ENCODE measurements at places on chromosomes 2 and 18.
A peak's percentile ranks its signal among the peaks of the same experiment; 100 is the strongest.

- DNase-seq: no peak
These were observed 1.0 kb upstream of the EFHD1 start for GRCh38 chr2:232632229-232632903.

DNA sequence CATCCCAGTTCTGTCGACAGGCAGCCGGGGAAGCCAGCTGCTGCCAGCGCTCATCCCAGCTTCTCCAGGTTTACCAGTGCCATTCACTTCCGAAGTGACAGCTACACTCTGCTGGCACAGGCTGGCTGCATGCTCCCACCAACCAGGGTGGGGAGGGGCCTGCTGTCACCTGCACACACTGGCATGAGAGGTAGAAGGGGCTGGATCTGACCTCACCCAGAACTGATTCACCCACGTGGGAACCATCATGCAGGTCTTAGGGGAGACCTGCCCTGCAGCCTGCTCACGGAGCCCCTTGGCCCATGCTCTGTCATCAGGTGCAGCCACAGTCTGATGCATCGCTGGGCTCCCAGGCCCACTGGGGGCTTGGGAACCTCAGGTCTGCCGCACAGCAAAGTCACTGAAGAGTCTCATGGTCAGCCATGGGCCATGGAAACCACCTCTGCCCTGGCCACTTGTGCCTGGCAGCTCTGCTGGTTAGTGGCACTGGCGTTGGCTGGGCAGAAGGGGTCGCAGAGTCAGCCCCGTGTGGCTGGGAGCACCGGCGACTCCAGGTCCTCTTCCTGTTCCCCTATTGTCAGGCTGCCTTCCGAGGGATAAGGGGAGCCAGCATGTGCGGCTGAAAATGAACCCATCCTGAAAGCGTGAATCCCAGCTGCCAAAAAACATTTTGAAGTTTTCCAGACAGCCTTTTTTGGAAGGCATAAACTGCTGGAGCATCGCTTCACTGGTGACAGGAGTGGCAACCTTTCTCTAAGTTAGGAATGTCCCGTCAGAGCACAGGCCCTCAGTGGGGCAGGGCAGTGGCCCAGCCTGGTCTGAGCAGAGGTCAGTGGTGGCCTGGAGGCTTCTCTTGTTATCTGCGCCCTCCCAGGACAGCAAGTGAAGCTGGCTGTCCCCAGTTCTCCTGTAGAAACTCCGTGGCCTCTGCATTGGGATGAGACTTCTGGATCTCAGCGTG is 157.8 kb downstream of the SEPTIN10 start:
- DNase-seq: no peak

GRCh38 chr2:200383380-200384110 is 77.1 kb downstream of the SPATS2L start:
- no peak for DNase-seq

GRCh38 chr2:45002686-45003085 is 6.6 kb downstream of the SIX2 start:
- no peak for DNase-seq

DNA sequence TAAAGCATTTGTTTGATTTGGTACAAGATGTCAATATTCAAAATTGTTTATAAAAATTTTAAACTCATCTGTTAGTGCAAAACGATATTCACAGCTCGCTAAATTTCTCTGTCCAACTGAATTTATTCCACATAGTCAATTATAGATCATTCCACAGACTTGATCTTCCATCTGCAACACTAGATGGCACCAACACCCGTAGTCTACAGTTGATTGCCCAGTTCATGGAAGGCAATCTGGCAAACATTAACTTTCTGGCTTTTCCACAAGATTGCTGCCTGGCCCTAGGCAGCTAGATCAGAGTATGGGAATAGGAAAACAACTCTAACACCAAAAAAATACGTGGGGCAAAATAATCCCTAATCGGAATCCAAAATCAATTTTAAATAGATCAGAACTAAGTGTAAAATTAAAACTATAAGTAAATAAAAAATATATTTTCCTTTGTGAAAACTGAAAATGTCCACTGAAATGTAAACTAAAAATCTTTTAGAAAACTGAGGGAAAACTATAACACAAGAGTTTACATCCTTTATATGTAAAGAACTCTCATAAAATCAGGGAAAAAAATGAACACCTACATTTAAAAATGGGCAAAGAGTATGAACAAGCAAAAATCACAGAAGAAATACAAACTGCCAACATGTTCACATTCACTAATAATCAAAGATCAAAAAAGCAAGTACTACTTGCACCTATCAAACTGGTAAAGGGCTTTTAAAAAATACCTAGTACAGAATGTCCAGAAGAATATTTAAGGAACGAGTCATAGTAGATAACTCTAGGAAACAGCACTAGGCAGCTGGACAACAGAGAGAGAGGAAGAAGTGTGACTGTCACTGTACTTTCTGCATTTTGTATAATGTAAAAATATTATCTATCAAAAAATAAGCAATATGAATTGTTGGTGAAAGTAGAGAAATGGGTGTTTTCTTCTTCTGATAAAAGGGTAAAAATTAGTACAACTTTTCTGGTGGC is 35.0 kb downstream of the RTN4 start:
- DNase-seq: peak; percentile 33

DNA sequence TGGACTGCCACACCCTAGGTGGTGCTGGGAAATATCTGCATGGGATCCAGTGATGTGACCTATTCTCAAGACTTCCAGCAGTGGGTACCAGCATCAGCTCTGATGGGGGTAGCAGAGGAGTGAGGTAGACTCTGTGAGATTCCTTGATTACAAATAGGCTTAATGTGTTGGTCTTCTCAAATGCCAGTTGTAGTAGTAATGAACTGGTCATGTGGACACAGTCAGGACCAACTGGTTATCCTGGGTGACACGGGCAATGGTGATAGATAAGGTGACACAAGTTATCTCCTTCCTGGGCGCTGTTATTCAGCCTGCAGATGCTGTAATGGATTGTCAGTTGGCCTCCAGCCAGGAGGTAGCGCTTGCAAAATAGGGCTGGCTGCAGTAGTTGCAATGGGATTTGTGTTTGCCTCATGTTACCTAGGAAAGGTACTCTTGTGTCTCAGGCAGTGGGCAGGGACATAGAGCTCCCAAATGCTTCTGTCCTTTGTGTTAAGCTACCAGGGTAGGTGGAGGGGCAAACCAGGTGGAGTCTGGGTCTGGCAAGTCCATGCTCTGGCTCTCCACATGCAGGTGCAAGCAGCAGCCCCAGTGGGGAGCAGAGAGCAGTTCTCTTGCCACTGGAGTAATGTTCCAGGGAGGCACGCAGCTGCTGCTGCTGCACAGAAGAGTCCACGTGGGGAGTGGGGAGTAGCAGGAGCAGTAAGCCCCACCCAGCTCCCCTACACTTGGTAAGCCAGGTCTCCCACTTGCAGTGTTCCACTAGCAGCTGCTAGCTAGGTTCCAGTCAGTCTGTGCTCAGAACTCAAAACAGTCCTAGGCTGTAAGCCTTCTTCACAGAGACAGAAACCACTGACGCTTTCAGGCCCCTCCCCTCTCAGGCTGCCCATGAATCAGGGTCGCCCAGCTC is 505.4 kb upstream of the DDX18 start:
- DNase-seq: no peak

DNA sequence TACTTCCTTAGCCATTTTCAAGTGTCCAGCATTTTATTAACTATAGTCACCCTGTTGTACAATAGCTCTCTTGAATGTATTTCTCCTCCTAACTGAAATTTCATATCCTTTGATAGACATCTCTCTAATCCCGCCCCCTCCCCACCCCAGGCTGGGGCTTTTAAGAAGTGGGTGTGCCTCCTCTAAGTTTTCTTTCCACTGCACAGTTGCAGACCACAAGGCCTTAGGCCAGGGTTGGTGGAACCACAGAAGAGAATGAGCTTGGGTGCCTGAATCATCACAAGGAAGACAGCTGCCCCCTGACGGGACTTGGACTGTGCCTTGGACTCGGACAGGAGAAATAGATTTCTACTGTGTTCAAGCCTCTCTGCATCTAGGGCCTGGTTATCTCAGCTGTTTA is 193.4 kb downstream of the HAUS1 start:
- DNase-seq: no peak

GRCh38 chr18:49368876-49369440 is 91.5 kb downstream of the DYM start:
- no peak for DNase-seq

- no peak for DNase-seq
These were observed 10.8 kb upstream of the AMER3 start for GRCh38 chr2:130744287-130745117.
